COR-L47 (cell line): ENCODE measurements at places on chromosomes 2 and 18.

DNA sequence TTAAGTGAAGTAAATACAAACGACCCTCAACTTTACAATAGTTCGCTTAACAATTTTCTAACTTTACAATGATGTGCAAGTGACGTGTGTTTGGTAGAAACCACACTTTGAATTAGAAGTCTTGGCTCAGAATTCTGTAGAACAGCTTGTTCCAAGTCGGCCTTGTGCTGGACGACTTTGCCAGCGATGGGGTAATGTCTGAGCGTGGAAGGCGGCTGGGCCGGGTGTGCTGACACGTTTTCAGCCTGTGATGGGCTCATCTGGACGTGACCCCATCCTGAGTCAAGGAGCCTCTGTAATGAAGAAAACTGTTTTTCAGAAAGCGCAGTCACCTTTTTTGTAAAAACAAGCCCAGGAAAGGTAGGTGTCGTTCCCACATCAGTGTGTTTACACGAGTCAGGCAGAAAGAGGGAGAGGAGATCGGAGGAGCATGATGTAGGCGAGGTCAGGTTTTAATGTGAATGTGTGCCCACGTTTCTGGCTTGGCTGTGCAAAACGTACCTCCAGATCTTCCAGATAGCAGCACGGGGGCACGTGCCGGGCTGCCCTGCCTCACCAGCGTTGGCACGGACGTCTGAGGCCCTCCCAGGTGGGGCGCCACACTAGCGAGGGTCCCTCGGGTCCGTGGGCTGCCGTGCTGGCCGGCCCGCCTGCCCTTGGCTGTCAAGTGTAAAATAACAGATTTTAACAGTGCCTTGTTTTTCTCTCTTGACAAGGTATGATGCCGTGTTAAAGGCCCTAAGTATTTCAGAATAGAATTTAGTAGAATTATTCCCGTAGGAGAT lies 54.6 kb downstream of the CTDP1 start:
- no peak for DNase-seq

DNA sequence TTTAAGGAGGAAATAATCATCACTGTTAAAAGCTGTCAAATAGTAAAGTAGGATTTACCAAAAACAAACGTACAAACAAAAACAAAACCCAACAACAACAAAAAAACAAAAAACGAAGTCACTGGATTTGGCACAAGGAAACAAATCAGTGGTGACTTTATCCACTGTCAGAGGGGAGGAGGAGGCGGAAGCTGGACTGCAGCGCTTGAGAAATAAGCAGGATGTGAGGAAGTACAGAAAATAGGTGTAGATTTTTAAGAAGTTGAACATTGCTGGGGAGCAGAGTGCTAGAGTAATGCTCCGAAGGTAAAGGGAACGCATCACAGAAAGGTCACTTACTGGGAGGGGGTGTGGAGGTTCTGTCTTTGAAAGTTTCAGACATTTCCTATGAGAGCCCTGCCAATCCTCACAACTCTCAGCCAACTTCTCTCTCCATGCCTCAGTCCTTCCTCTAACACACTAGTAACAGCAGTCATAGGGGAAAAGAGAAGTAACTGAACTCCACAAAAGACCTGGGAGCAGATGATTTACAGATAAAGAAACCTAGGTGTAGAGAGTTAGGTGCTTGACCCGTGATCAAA lies 220.2 kb upstream of the SMAD7 start:
- no peak for DNase-seq

- no peak for DNase-seq
Measured at GRCh38 chr2:192072261-192072660, 122.5 kb downstream of the TMEFF2 start.

GRCh38 chr18:24212939-24213338 lies 74.1 kb downstream of the CABYR start:
- no peak for DNase-seq

DNA sequence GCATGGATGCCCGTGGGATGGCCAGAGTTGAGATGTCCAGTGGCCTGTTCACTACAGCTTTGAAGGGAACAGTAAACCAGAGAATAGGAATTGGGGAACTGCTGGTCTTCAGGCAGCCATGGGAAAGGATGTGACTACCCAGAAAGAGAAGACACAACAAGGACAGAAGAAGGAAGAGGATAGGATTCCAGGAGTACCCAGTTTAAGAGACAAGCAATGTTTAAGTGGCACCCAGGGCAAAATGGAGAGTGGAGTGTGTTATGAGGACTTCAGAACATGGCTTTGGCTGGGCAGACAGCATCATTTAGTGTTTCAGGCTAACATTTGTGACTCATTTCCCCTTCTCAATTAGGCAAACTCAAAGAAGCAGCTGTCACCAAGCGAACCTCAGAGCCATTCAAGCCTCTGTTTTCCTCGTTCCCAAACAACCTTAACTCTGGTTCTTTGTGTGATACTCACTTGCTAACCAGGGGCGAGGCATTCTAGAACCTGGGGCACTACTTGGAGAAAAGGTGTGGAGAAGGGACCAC lies 4.0 kb upstream of the FAM124B start:
- DNase-seq: no peak

DNA sequence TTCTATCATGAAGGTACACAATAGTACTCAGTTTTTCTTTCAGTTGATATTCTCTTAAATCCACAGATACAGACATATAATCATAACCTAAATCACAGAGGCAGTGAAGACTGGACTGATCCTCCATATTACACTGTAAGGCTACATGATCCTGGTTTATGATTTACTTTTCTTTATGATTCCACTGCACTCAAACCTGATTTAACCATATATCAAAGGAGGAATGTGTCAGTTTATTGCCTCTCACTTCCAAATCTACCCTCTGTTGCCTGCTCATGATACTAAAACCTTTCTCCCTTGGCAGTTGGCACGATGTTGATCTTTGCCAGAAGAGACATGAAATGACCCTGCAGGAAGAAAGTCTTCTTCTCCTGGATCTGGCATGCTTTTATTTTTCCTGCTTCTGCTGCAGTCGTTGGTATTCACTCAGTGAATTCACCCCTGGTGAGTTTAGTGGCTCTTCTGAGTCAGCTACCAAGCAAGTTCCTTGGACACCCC lies 426.4 kb downstream of the MBD2 start:
- no peak for DNase-seq

DNA sequence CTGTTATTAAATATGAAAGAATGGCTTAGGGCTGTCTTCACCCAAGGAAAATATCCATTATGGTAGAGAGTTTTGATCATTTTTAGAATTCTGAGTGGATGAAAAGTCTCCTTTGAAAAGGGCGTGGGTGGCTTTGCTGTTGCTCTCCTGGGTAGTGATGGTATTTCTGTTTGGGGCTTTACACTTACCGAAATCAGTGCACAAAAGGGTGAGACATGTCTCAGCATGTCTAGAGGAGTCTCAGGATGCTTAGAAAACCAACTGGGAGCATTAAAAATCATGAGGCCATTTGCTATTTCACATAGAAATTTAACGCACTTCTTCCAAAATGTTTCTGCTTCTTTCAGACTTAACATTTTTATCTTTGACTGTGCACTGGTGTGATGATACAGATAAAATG lies 49.6 kb downstream of the ZCCHC2 start:
- DNase-seq: no peak

DNA sequence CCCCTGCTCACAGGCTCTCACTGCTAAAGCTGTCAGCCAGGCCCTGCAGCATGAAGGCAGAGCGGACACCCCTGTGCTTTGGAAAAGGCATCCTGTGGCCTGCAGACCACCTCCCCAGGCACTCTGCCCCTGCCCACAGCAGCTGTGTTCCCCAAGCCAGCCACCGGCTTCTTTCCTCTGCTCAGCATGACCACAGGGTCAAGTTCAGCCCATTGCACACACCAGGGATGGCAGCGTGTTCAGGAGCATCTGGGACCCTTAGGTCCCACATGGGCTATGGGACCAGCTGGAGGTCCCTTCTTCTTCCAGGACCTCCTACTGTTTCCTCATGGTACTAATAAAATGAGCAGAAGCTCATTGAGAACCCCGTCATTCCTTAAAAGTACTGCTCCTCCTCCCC lies 118.4 kb upstream of the ACAA2 start:
- DNase-seq: no peak
